ENCODE measurements at places on chromosomes 2 and 18.

GRCh38 chr18:35441857-35442595 is 55.7 kb downstream of the INO80C start:
- no peak for DNase-seq

GRCh38 chr2:21299411-21299810 is 175.6 kb downstream of the TDRD15 start:
- no peak for DNase-seq

DNA sequence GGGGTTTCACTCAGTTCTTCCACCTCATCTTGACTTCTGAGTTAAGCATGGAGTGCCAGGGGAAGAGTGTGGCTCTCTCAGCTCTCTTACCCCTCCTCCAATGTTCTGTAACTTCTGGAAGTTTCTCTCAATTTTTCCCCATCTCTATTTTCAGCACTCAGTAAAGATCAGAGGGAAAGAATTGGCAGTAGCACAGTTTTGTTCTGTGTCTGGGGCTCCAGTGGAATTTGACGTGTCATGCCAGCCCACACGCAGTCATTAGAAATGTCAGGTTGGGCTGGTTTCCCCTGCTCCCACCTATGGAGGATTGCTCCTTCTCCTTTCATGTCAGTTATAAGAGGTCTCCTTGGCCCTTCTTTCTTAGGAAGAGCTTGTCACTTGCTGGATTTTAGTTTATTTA is 104.6 kb upstream of the COL3A1 start:
- DNase-seq, result no peak

DNA sequence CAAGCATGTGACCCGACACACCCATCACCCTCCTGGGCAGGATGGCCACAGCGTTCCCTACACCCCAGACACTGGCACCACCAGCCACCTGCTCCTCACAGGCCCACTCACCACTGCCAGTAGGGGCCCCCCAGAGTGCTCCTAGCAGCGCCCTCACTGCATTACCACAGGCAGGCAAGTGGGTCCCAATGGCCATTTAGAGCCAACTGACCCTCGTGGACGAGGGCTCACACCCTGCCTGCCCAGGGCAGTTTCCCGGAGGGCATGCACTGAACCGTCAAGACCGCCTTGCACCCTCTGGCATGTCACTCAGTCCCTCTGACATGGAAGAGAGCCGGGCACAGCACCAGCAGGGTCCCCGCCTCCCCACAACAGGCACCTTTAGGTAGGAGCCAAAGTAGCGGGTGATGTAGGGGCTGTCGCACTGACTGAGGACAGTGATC is 7.3 kb downstream of the STK25 start:
- DNase-seq, result no peak

DNA sequence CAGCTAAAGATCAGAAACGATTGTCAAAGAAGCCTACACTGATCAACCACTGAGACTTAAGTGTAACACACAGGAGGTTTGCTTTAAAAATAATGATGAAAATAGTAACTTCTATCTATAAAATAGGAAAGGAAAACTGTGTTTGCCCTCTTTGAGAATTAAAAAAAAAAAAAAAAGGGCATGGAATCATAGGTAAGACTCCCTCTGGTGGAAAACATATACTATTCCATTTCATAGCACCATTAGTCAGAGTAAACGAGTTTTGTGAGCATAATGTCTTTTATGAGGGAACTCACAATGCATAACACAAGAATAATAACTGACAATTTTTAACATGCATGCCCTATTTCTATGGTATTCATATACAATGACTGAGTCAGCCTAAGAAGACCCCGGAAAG is 36.3 kb downstream of the SLC35F5 start:
- no peak for DNase-seq

DNA sequence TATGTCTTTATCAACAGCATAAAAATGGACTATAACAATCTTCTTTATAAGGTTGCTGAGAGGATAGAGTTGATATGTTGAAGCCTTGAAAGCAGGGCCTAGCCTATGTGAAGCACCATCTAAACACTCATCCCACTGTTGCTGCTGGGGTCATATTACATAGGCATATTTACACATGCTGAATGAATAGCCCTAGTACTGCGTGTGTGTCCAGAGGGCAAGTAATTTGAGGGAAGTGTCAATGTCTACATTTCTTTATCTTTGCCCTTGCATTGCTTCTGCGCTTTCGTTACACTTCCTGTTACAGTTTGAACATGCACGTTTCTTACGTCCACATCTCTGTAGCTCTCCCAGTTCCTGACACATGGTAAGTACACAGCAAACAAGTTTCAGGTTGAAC is 280.3 kb upstream of the ATP5MC3 start:
- no peak for DNase-seq

GRCh38 chr2:96556441-96557330 is 20.1 kb downstream of the ARID5A start:
- DNase-seq, result no peak

DNA sequence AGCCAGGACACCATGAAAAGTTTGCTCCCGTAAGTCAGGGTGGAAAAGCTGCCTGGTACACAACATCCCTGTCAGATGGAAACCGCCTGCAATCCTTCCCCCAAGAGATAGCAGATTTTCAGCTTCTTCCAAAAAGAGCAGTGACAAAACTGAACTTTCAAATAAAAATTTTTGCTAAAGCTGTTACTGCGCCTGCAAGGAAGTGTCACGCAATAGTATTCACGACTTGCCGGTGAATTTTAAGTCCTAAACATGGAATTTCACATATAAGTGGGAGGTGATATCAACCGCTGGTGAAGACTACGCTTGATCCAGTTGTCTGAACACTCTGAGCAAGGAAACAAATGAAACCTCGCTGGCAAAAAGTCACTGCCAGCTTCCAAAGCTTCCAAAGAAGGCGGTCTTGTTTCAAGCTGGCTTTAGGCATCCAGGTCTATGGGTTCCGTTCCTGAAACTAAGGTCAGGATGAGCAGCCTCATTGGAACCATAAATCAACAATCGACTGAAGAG is 2.8 kb downstream of the COL6A3 start:
- DNase-seq, result no peak

DNA sequence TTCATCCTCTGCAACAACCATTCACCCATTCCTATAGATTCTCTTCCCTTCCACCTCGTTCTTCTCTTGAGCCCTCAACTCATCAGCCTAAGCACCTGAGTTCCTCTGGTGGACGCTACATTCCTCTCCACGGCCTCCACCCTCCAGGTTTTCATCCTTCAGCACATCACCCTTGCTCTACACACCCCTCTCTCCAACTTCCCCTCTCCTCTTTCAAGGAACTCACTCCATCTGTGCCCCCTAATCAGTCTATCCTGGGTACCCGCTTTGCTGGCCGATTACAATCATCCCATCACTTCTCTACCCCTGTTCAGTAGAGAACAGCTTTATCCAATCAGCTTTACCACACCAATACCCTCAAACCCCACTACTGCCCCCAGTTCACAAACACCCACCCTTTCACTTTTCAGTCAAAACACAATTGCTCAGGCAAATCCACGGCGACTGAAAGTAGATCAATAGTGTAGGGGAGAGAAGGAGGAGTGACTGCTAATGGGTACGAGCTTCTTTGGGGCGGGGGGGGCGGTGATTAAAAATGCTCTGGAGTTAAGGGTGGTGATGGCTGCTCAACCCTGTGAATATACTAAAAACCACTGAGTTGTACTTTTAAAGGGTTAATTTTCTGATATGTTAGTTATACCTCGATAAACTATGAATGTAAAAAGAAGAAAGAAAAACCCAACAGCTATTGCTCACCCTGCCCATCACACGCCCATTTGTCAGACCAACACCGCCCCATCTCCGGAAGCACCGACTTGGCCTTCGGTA is 857 bp downstream of the DYM start:
- no peak for DNase-seq

DNA sequence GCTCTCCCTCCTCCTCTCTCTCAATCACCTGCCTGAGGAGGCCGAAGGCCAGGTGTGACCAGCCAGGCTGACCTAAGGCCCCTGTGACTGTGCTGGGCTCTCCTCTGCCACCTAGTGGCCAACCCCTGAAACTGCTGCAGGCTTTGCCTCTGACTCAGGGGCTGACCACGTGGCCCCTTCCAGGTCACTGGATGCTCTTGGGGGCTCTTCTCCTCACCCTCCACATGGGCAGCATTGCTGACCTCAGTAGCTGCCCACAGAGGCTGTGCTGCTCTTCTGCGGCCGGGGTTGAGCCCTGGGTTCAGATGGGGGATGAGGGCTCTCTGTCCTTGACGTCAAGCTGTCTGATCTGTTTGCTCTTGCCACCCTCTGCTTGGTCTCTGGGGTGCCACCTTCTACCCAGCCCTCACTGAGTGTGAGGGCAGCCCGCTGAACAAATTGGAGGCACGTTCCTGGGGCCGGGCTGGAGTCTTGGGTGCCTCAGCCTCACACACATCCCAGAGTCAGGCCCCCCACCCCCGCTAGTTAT is 122.7 kb downstream of the TWIST2 start:
- DNase-seq, result no peak

DNA sequence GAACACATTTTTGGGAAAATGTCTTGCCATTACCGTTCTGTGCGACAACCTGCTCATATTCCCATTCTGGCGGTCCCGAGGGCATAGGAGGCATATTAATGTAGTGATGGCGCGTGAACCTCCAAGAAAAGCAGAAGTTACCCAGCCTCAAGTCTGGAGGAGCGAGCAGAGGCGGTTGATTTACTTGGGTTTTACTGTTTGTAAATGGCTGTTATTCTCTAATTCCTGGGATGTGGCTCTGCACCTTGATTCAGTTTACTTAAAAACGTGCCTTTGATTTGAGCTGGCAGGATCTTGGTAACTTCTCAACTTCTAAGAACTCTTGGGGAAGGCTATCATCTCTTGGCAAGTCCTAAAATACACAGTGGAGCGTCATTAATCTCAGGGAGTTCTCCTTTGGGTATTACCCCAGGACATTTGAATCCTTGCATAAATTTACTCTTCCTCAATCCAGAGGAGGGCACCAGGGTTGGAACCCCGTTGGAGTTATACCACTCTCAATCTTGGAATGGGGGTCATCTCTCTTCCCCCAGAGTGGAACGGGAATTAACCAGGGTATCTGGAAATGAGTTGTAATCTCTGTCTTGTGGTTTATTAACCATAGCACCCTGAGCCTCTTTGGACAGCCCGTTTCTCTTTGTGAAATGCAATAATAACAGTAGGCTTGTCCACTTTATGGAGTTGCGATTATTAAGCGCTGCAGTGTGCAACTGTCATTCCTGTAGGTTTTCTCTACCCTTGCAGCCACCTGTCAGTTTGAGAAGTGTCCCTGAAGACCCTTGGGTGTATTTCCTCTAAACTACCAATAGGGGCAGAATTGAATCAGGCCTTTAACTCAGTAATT is 2.1 kb downstream of the HK2 start:
- DNase-seq, result no peak

DNA sequence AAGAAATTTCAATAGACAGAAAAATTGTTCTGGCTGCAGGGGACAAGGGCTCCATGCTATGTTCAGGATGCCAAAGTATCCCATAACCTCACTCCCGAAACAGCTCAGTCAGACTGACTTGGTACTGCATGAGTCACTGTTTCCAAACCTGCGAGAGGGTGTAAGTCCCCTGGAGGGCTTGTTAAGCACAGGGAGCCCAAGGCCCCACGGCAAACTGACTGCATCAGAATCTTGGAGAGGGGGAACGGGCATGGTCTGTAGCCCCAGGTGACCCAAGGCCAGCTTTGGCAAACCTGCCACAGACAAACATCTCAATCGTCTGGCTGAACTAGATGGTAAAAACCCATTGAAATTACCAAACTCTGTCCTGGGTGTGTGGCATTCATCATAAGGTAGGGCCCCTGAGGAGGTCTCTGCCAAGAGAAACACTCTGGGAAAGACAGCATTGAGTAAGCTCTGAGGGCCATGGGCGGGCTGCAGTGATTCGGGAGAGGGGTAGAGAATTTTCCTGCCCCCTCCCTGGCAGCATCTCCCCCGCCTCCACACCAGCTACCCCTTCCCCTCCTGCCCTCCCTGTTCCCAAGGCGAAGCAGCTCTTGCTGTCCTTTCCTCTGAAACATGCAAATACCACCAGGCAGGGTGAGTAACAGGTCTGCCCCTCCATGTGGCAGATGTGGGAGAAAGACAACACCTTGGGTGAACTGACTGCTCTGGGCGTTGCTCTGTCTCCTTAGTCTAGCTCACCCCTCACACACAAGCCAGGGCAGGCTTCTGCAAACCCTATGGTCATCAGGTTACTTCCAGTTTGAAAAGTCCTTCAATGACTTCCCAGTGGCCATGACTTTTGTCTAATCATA is 274.7 kb upstream of the SIX2 start:
- DNase-seq, result no peak

DNA sequence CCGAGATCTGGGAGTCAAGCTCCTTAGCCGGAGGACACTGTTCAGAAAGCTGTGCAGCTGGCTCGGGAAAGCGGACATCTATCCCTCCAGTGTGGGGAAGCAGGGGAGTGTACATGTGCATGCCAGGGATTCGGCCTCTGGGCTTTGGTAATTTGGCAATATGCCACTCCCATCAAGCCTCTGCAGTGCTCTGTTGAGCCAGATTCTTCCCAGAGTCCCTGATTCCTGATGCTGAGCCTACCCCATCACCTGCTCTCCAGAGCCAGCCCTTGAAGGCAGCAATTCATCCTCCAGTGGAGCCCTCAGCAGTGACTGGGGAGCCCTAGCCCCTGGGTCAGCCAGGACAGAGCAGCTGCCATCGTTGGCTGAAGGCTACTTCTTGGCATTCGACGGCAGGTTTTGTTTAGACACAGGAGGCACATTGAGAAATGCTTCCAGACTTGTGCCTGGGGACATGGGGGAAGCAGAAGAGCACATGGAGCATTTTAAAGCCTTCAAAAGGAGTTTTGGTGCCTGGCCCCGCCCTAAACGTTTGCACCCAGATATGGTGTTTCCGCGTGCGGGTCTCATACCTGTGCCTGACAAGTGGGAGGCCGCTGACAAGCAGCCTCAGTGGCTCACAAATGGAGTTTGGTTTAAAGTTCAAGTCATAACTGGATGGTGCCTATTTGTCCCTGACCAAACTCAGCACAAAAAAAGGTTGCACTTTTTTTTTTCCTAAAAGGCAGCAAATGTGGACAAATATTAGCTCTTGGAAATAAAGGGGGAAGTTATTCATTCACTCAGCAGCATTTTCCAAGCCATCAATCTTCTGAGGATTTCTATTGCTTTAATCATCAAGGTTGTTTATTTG is 272.8 kb downstream of the CYRIA start:
- no peak for DNase-seq

GRCh38 chr2:46119453-46119852 is 177.8 kb upstream of the EPAS1 start:
- no peak for DNase-seq

DNA sequence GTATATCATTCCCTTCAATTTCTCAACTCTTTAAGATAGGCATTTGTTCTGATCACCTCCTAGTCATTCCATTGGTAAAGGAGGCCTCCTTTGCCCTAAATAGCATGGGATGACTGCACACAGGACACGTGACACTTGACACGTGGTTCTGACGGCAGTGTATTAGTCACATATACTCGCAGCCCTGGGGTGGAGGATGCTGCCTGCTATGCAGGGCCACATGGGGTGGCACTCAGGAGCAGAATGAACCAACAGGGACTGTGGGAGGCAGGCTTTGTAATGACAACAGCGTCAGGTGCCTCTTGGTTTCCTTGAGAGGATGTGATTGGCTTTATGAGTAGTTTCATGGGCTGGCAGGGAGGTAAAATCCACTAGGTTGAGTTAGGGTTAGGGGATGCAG is 9.3 kb upstream of the KCNS3 start:
- no peak for DNase-seq
